EL (cell line): ENCODE measurements at places on chromosomes 1 and 21.

DNA sequence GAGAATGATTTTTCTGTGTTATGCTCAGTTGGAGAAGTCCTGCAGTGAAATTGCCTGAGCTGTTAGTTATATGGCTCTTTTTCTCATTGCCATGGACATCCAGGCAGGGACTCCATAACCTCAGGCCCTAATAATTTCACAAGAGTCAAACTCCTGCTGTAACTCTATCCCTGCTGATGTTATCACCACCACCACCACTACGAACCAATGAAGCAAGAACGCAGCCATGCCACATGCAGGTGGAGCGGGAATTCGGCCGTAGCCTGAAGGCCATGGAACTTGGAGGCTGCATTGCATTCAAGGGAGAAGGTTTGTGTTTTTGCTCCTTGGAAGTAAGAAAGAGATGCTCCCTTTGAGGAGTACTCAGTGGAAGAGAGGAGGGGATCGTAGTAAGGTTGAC, 16.8 kb upstream of the DLGAP3 start:
- DNase-seq, result no peak

GRCh38 chr1:109993885-109994284, 9.3 kb downstream of the AHCYL1 start:
- no peak for DNase-seq

GRCh38 chr1:186208405-186209129, 166.5 kb downstream of the TPR start:
- no peak for DNase-seq

DNA sequence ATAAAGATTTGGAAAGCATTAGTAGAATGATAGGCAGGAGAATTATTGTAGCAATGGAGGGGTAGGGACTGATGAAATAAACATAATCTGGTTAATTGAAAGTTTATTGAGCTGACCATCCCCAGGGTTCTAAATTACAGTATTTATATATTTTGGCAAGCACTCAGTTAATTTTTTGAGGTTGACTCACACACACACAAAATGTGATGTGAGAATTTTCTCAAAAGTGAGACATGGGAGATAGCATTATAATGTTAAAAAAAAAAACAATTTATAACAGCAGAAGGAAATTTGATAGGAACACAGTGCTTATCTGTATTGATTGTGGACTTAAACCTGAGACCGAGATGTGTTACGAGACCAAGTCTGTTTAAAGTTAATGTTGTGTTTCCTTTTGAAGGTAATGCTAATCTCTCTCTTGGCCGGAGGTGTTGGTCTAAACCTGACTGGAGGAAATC, 24.6 kb downstream of the TRIM45 start:
- DNase-seq, result peak; percentile 63

DNA sequence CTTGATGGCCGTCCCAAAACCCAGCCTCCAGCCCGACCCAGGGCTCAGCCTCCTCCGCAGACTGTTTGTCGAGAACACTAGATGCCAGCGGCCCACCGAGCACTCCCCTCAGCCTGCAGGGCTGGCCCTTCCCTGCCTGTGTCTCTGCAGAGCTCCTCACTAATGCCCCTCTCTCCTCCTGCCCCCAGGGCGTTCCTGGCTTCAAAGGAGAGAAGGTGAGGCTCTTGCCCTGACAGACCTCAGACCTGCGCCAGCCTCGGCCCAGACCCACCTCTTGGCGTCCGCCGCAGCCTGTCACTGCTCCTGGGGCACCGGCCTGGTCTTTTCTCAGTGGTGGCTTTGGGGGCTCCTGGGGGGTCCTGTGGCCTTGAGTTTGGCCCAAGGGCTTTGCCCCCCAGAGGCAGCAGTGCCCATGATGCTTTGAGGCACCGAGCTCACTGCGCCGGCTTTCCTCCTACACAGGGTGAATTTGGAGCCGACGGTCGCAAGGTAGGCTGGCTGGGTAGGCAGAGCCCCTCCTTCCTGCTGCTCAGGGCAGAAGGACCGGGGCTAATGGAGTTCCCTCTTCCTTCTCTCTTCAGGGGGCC, 18.4 kb downstream of the COL6A2 start:
- no peak for DNase-seq

DNA sequence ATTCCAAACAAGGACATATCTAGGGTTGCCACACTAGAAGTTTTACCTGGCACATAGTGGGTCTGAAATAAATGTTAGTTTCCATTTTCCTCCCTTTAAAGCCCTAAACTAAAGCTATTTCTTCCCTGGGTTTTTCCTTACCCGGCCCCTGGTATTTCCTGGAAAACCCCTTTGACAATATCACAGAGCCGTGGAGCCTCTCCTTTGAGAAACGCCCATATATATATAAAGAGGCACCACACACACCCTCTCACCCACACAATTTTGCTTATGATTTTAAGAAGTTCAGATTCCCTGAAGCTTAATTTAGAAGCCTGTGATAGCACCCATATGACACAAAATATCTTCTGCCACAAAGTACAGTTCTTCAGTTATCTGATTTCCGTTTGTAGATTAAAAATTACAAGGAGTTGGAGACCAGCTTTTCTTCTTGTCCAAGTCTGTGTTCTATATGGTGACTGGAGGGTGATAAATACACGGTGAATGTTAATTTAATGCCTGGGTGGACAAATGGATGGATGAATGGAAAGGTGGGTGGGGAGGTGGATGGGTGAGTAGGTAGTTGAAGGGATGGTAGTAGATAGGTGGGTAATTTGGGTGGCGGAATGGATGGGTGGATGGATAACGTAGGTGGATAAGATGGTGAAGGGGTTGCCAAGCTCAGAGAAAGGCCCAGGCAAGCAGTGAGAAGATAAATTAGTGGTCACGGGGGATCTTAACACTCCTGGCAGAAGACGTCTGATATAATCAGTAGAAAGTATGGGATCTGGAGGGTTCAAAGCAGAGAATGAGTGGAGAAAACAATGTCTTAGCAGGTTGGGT, 154.4 kb upstream of the FGGY start:
- no peak for DNase-seq

DNA sequence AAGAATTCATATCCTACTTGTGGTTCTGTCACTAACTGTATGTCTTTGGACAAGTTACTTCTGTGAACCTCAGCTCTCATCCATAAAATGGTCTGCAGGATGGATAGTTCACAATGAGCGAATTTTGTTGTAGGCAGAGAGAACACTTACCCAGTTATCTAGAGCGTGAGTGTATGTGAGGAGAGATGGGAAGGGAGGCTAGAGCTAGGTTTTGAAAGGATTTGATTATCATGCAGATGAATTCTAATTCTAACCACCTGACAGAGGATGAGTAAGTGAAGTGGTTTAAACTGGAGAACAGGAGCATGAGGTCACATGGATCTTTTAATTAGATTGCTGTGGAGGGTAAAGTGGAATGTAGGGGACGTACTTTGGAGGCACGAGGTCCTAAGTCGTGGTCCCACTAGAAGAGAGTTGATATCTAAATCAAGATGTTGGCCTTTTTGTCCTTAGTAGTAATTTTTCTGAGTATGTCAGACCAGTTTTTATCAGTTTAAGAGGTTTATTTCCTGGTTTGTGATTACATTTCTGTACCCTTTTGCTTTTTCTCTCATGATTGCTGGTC, 5.0 kb downstream of the SUCO start:
- DNase-seq, result no peak

- DNase-seq, result peak; percentile 90
These were observed 212.8 kb downstream of the PBX1 start for GRCh38 chr1:164771619-164772361.

- DNase-seq, result peak; percentile 43
These were observed 15.4 kb downstream of the EFNA3 start for GRCh38 chr1:155093911-155094621.

- DNase-seq, result no peak
These were observed 11.4 kb downstream of the VAV3 start for GRCh38 chr1:107953556-107953955.

DNA sequence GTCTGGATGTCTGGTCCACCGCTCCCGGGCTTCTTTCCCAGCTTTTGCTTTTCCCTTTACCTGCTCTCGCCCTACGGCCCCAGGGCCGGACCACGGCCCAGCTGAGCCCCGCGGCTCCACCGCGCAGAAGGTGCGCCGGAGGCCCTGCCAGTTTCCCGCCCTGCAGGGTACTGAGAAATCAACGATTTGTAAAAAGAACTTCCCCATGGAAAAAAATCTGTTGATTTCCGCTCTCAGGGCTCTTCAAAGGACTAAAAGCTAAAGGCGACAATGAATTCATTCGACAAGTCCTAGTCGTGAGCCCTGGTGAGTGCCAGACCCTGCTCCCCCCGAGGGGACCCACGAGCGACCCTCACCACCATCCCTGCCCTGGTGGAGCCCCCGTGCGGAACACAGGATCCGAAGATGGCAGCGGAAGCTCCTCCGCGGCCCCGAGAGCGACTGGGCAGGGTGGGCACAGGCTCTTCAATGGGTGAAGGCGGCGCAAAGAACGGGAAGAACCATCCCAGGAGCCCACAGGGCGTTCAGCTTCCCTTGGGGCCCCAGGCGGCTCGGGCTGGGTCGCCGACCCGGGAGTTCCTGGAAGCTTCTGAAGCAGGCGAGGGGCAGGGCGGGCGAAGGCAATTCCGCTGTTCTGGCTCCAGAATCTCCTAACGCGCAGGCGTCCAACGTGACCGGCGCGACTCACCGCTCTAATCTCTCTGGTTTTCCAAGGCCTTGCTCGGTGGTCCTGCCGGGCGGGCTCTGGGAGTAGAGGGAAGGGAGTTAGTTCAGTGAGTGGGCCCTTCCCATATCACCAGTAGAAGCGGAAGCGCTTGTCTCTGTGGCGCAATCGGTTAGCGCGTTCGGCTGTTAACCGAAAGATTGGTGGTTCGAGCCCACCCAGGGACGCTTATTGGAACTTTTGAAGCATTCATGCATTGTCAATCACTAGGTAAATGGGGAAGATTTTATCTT, 6.6 kb upstream of the RNU1-2 start:
- DNase-seq, result peak; percentile 70

DNA sequence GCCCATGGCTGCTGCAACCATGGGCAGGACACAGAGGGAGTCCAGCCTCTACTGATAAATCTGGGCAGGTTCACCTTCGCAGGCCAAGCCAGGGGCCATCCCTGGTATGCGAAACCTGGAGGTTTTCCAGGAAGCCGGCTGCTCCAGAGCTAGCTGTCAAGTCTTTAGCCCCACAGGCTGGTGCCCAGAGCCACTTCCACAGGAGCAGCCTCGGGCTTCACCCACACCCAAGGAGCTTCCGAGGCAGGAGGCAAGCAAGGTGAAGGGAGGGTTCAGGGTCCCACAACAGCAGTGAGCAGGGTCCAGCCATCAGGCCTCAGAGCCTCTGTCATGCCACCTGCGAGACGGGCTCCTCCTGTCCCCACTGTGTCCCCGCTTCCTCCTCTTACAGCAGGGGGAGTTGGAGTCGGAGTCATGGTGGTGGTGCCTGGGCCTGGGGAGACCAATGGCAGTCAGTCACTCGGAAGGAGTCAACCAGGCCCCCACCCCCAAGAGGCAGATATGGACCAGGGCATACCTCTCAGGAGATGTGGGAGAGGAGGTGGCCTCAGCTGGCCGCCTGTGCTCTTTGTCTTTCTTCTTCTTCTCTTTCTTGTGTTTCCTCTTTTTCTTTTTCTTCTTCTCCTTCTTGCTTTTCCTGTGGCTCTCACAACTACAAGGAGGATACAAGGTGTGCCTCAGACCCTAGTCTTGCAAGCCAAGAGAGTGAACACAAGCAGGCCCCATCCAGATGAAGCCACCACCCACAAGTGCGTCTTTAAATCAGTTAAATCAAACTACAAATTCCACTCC, 2.1 kb downstream of the C1orf35 start:
- DNase-seq, result no peak

DNA sequence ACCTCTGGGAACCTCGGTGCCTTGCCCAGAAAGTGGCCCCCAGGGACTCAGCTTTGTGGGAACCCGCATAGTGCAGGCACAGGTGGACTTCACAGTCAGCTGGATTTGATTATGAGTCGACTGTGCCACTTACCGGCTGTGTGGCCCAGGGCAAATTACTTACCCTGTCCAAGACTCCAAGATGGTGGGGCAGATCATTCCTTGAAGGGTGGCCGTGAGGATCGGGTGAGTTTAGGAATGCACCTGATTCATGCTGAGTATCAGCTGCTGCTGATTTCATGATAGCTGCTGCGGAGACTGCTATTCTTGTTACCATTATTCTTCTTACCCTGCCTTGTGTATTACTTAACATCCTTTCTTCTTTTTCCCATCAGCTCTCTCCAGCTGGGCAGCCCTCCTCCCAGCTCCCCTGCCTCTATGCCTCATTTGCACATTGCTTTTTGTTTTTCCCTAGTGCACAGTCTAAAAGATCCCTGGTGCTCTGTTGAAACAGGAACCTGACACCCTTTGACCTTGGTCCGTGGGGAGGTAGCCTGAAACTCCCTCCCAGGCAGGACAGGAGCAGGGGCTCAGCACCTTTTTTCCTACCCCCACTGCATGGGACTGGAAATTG, 40.5 kb upstream of the FHAD1 start:
- DNase-seq, result peak; percentile 58
